DMS79 treated with DMSO at 0.1 percent for 48 hours (cell line): ENCODE measurements at places on chromosomes 4 and X.
A peak's percentile ranks its signal among the peaks of the same experiment; 100 is the strongest.

DNA sequence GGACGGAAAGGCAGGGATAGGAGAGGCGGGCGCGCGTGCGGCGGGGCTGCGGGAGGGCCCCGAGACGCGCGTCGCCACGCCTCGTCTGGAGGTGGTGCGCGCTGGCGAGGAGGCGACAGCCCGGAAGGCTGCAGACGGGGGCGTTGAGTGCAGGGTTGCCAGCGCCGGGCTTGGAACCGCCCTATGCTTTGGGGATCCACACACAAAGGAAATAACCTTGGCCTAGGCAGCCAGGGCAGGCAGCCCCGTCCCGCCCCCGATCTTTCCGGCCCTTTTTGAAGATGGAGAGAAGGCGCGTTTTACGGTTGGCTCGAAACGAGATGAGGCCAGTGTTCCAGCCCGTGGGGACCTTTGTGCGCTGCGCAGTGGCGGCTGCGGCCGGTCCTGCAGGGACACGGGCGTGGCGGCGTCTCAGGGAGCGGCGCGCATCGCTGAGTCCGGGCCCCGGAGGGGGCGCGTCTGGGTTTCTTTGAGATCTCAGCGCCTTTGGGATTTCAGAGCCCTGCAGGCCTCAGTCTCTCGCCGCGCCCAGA is 50.8 kb upstream of the TRIM2 start:
- DNase-seq: peak; percentile 43

- no peak for DNase-seq
These were observed 95.0 kb downstream of the DGKK start for GRCh38 chrX:50375481-50376267.

DNA sequence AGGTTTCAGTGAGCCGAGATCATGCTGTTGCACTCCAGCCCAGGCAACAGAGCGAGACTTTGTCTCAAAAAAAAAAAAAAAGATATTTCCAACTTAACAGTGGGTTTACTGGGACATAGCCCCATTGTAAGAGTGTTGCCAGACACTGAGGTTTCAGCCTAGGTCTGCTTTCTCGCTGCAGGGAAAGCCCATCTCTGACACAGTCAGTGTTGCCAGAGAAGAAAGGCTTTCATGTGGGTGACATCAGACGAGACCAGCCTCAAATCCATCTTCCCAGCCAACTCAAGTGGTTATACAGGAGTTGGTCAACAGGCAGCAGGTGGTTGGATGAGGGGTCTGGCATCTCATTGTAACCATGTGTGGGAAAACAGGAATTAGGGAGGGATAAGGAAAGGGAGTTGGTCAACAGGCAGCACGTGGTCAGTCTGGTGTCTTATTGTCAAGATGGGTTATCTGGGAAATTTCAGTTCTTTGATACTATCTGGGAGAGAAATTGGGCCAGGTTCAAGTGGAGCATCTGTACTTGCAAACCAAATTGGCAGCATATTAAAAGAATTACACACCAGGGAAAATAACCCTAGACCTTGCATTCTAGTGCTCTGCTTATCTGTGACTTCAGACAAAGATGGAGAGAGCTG is 41.1 kb downstream of the NELFA start:
- no peak for DNase-seq

DNA sequence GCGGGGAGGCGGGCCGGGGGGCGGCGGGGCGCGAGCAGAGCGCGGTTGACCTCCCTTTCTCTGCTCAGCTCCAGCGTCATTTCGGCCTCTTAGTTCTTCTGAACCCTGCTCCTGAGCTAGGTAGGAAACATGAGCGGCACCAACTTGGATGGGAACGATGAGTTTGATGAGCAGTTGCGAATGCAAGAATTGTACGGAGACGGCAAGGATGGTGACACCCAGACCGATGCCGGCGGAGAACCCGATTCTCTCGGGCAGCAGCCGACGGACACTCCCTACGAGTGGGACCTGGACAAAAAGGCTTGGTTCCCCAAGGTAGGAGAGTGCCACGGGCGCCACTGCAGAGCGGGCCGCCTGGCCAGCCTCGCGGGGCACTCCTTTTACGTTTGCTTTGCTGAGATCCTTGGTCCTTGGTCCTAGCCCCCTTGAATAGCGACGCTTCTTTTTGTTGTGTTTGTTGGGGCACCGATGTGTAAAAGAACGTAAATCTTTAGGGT is at the start of gene HTATSF1:
Gene HTATSF1, plus strand, starts transcription at position 37 of the 497 bp plus-strand sequence. Its CDS starts 93 bp downstream, at position 130.
- peak; percentile 8 for DNase-seq

DNA sequence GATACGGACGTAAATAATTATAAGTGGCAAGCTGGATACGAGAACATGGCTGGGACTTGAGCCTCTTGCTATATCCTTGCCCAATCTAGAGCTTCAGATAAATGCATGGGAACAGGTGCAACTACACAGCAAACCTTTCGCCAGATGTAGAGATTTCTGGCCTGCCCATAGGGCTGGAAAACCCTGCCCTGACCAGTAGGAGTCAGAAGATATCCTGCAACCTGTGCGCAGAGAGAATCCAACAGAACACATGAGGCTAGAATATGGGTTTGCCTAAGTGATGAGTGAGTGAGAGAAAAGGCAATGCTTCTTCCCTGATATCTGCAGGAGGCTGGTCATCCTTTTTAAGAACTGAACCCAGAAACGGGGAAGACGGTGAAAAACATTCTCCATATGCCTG is 805.3 kb upstream of the TENM3 start:
- no peak for DNase-seq

GRCh38 chrX:120795301-120795700 is 80.4 kb downstream of the CT47B1 start:
- no peak for DNase-seq

- DNase-seq: no peak
These were observed 94.3 kb downstream of the GPRIN3 start for GRCh38 chr4:89213382-89213701.
